ENCODE measurements at places on chromosomes 7 and 10.

DNA sequence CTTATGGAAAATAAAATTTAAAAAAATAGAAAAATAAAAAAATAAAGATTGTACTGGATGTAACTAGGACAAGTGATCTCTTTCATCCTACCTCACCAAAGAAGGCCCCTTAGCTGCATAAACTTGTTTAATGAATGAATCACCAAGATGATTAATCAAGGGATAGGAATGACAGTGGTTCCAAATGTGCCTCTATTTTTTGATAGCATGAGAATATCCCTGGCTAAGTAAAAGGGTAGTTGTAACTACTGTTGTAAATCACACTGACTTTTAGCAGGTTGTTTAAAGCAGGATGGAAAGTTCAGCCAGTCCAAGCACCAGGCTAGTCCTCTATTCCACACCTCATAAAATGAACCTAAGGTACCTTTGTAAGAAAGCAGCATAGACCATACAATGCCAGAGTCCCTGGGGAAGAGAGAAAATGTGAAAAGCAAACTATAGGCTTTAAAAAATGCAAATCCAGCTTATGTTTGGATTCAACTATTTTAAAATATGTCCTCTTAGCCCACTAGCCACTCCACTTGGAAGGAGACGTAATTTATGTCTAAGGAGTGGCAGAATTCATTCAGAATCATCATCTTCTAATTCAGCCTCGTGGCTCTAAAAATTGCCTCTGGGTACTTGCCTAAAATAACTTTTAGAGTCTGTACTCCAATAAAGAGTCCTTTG is 126.8 kb downstream of the SKIDA1 start:
- DNase-seq, result no peak

GRCh38 chr10:46297406-46298204 is 10.8 kb downstream of the ANTXRL start:
- no peak for DNase-seq

- no peak for DNase-seq
These were observed 41.2 kb upstream of the SDK1 start for GRCh38 chr7:3259711-3260400.

DNA sequence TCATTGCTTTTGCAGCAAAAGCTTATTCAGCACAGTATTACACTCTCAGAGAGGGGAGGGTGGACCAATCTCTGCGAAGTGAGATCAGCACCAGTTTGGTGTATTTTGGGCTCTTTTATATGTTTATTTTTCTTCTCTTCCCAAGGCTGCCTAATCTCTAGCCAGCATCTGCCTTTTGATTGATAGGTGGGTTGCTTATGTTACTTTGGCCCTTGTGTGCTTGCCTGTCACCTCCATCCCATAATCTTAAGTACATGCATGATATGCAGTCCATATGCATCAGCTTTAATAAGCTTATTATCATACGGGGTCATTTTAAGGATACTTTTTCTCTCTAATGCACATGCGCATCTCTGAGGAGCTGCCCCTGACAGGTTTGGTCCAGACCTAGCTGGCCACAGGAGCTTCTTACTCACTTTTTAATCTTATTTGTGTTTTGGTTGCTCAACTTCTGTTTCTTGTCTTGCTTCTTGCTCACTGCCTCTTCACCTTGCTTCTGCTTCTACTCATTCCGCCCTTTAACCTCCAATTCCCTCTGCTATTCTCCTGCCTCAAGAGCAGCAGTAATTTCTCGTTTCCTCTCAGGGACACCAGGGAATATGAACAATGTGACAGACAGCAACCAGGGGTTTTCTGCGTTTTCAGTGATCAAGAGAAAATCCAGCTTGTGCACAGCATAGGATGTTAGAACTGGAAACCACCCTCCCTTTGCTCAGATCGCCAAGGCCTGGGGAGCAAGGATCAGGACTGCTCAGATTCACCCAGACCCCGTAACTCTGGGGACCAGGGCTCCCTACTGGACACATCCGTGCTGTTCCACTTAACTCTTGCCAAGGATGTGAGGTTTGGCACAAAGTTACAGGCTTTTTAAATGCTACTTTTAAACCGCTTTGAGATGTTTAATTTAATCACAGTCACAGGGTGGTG is 10.0 kb downstream of the RGR start:
- no peak for DNase-seq

DNA sequence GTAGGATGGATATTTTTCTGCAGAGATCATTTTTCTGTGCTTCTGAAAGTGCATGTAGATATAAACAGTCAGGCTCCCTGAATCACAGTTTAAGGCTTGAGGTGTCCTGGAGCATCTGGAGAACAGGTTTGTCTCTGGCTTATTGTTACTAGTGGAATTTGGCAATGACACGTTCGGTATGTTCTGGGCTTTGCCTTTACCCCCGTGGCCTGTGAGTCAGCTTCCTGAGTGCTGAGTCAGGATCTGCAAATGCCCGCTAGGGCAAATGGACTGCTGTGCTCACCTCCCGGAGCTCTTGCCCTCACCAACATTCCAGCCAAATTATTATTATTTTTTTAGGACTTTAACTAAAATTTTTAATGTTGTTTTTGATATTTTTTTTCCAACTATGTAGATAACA is 192.5 kb upstream of the PRSS1 start:
- peak; percentile 17 for DNase-seq

- no peak for DNase-seq
These were observed 184.8 kb downstream of the AUTS2 start for GRCh38 chr7:69782917-69783684.

- no peak for DNase-seq
These were observed 56.4 kb downstream of the CTBP2 start for GRCh38 chr10:125103924-125104323.

DNA sequence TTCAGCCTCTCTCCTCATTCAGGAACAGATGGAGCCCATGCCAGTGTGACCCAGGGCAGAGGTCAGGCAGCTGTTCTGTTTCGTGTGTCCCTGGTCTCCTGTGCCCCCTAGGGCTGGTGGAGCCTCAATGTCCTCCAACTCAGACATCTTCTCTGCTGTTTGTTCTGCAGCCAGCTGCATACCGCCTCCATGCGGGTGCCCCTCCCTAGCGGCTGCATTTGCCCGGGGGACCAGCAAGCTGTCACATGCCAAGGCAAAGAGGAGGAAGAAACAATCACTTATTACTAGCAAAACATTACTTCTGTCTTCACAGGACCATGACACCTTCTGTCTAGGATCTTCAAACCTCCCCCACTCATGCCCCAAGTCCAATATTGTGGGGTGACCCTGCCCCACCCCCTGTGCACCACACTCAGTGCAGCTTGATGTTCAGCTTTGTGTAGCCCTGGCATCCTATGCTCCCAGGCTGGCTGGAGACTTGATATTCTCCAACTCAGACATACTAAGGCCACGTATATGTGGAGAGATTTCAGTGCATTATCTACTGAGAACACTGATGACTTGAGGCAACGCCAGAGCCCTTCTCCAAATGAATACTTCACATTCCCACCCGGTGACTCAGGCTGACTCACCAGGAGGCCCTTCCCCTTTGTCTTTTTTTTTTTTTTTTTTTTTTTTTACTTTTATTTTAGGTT is 188.9 kb downstream of the SKIDA1 start:
- no peak for DNase-seq

DNA sequence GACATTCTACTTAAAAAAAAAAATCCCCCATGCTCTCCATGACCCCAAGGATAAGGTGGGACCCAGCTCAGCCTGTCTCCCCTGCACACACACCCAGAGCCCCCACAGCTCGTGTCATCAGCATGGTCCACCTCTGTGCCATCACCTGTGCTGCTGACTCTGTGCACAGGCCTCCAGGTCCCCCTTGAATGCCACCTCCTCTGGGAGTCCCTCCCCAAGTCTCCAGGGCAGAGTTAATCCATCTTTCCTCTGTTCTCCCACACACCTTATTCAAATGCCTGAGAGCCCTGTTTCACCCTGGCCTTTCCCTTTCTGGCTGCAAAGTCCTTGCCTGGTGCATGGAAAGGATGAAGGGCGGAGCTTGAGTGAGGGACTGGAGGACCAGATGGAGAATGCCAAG is 194.1 kb upstream of the LYZL2 start:
- no peak for DNase-seq

DNA sequence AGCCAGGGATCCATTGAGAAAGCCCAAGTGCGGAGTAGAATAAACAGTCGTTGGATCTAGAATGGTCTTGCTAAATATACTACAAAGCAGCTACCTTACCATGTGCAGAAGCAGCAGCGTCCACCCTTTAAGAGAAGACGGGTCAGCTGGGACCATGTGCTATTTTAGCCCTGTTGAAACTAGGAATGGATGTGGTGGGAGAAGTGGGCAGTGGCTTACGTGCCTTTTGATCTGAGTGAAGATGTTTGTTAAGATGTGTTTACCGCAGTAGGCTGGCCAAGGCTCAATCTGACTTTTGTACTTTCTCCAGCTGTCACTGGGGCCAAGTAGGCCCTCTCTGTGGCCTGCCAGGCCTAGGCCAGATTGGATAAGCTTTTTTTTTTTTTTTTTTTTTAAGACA is 9.2 kb downstream of the HABP2 start:
- DNase-seq, result no peak

DNA sequence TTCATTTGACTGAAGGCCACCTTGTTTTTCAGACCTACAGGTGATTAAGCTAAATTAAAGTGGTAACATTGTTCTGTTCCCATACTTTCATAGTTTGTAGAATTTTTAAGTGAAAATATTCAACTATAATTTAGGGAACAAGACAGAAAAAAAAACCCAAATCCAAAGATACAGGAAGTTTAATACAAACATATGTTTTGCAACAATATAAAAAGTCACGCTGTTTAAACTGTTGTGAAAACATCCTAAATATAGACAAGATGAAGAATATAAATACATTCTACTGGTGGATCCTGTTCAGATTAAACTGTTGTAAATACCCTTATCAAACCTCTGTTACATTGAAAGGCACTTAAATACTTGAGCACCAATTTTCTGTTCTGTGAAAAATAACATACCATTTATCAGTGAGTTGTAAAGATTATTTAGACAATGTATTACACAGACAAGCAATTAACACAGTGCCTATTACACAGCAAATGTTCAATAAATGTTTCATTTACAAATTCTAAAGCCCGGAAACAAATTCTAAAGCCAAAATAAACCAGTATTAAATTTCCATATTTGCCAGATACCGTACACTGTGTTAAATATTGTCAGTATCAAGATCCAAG is 14.2 kb downstream of the ASZ1 start:
- DNase-seq, result no peak

GRCh38 chr7:120951826-120952225 is 1.2 kb downstream of the ING3 start:
- DNase-seq, result no peak

DNA sequence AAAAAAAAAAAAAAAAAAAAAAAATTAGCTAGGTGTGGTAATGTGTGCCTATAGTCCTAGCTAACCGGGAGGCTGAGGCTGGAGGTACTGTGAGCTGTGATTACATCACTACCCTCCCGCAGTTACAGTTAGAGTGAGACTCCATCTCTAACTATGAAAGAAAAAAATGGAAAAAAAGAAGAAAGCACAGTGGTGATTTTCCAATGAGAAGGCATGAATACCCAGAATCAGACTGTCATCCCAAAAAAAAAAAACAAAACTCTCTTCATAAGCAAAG is 269.9 kb upstream of the MKLN1 start:
- no peak for DNase-seq

GRCh38 chr7:45089341-45089891 is 647 bp upstream of the NACAD start:
- DNase-seq, result no peak

DNA sequence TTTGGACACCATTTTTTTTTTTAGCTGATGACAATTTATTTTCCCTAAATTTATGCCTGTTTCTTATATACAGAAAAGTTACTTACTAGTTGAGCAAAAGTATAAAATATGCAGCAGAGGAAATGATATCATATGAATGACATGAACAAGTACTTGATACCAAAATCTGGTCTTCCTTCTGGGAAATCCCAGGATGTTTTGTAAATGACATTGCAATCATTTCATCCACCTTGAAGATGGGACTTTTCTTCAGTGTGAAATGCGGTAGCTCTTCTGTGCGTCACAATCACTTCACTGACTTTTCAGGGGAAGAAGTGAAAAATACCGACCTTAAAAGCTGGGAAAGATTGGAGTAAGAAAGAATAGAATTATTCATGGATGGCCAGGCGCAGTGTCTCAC is 23.8 kb downstream of the C1QL3 start:
- no peak for DNase-seq

GRCh38 chr10:132387764-132388210 is 9.2 kb upstream of the PWWP2B start:
- DNase-seq, result peak; percentile 29

- no peak for DNase-seq
These were observed 200.6 kb downstream of the PTEN start for GRCh38 chr10:88063861-88064557.

GRCh38 chr10:83706952-83707582 is 432.2 kb upstream of the GHITM start:
- DNase-seq, result no peak

- DNase-seq, result no peak
These were observed 94.0 kb downstream of the PRKG1 start for GRCh38 chr10:51168086-51168815.

GRCh38 chr7:35555934-35556333 is 139.0 kb downstream of the HERPUD2 start:
- DNase-seq, result no peak

DNA sequence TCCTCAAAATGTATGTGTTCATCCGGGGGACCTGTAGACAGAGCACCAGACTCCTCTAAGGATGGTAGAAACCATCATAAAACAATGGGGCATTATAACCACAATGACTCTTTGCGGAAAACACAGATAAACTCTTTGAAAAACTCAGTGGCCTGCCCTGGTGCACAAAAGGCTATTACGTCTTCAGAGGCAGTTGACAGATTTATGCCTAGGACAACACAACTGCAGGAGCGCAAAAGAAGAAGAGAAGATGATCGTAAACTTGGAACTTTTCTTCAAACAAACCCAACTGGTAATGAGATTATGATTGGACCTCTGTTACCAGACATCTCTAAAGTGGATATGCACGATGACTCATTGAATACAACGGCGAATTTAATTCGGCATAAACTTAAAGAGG is 6.0 kb downstream of the RBM48 start:
- DNase-seq, result no peak

- DNase-seq, result no peak
These were observed 143.3 kb upstream of the PLPP4 start for GRCh38 chr10:120313715-120314114.

- no peak for DNase-seq
These were observed 44.5 kb downstream of the HSPA12A start for GRCh38 chr10:116697816-116698215.
